CD14-positive monocyte (primary cell): ENCODE measurements at places on chromosomes 1 and 21.

DNA sequence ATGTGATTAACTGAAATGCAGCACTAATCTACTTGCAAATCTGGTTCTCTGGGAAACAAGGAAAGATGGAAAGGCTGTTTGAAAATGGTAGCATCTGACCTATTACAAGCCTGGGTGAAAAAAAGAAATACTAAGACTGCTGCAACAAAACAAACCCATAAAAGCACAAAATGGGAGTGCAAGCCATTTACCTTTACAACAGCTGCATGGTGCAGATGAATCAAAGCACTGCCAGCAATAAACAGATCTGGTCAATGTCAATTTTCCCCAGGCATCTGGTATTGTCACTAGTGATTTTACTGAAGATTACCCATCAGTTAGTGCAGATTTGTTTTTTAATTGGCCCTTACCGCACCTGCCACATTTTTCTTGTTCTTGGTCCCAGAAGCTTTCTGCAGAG, 1341.7 kb downstream of the PLA2G4A start:
- no peak for DNase-seq

DNA sequence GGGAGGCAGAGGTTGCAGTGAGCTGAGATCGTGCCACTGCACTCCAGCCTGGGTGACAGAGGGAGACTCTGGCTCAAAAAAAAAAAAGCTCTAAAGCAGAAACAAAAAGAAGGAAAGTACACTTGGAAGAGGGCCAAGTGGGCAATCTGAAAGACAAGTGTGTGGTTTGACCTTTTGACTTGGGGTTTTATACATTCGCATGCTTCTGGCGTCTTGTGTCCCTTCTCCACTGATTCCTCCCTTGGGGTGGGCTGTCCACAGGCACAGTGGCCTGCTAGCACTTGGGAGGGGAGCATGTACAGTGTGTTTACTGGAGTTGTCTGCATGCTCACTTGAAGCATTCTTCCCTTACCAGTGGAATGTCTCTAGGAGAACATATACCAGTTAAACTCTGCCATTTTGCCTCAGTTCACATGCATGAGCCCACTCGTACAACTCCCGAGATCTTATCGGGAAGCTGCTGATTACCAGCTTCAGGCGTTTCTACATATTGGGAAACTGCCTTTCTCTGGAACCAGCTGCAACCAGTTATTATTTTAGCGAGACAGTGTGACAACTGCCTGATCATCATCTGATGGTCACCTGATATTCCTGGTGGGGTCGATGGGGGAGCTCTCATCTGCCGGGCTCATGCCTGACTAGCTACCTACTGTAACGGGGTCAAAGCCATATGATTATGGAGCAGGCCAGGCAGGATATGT, 113.5 kb upstream of the ZNF678 start:
- no peak for DNase-seq

DNA sequence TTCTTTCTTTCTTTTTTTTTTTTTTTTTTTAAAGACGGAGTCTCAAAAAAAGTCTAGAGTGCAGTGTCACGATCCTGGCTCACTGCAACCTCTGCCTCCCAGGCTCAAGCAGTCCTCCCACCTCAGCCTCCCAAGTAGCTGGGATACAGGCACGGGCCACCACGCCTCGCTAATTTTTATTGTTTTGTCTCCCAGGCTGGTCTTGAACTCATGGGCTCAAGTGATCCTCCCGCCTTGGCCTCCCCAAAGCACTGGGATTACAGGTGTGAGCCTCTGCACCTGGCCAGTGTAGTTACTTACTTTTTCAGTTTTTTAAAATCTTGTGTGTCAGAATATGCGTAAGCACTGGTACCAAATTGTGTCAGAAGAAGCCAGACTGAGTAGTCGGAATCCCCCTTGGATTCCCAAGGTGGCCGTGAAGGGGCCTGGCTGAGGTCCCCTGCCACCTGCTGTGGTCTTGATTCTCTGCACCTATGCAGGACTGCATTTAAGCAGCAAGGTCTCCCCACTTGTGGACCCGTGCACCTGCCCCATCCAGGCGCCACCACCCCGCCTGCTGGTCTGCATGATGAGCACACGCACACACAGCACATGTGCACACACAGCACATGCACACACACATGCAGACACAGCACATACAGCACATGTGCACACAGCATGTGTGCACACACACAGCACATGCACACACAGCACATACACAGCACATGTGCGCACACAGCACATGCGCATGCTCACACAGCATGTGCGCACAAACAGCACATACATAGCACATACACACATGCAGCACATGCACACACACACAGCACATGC, 47.5 kb downstream of the PCNT start:
- DNase-seq = no peak

DNA sequence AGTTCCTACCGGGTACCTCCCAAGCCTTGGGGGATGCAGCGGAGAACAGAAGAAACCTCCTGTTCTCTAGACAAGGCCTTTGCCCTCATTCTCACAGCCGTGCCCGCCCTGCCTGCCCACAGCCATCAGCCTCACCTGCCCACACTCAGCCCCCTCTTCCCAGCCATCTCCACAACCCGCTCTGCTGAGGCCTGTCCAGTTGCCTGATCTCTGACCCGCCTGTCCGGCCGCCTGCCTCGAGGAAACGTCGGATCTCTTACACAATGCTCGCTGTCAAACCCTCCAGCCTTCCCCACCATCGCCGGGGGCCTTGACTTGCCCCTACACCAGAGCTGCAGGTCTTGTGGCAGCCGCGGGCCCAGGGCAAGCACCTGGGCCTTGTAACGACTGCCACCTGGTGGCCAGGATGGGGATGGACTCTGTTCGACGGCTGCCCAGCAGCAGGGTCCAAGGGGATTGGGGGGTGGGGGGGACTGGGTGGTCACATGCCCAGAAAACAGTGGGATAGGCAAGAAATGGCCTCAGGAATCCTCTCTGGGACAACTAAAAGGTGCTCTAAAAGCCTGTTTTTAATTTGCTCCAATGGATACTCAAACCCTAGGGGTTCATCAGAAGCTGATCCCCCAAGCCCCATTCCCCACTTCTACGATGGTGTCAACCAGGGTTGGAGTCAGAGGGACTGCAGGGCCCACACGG, 31.0 kb downstream of the SLC45A1 start:
- DNase-seq = peak; percentile 62

- no peak for DNase-seq
These were observed 819 bp downstream of the PYHIN1 start for GRCh38 chr1:158932171-158932570.

DNA sequence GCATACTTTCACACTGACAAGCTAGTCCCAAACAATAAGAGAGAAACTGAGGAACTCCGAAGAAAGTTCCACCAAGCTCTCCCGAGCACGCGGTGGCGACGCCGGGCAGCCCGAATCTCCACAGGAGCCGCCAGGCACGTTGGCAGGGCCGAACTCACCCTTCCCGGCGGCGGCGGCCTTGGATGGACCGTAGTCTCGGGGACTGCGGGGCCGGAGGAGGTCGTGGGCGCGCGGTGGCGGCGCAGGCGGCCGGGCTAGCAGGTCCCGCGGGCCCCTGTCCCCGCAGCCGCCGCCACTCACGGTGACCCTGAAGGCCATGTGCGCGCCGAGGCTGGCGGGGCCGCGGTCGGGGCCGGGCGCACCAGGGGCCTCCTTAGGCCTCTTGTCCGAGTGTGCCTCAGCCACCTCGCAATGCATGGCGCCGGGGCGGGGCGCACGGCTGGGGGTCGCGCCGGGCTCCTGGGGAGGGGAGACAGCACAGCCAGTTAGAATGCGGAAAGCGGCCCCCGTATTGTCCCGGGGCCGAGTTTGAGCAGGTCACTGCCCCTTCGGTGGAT, 1.2 kb downstream of the GLIS1 start:
- no peak for DNase-seq

DNA sequence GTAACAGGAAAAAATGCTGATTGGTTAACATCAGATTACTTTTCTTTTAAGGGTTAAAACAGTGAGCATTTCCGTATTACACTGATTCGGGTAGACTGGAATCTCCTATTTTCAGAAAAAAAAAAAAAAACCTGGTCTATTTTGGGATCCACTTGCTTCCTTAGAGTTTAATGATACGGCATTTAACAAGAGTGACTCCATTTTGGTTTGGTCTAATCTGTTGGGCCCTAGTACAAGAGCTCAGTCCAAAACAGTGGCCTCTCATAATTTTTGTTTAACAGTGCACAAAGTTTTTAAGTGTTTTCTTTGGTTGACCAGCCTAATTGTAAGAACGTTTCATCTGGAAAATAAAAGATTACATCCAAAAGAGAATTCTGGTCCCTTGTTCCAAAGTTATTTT, 120.2 kb downstream of the NRDC start:
- DNase-seq = no peak

- DNase-seq = no peak
These were observed 10.5 kb downstream of the EIF3I start for GRCh38 chr1:32232558-32233304.

- no peak for DNase-seq
These were observed 192.2 kb downstream of the ST6GALNAC3 start for GRCh38 chr1:76266762-76267161.

GRCh38 chr1:14310476-14310875, 288.0 kb upstream of the KAZN start:
- DNase-seq = no peak

- DNase-seq = peak; percentile 64
These were observed 16.1 kb upstream of the CHI3L1 start for GRCh38 chr1:203202431-203203245.

- no peak for DNase-seq
These were observed 78.9 kb upstream of the KCNK2 start for GRCh38 chr1:215003686-215004085.

GRCh38 chr1:11125931-11126330, 26.3 kb upstream of the EXOSC10 start:
- DNase-seq = no peak

GRCh38 chr1:64469116-64469976, 583 bp upstream of the CACHD1 start:
- no peak for DNase-seq

- DNase-seq = no peak
These were observed 17.4 kb downstream of the TMCC2 start for GRCh38 chr1:205245096-205245495.

GRCh38 chr1:55690366-55690765, 475.2 kb upstream of the USP24 start:
- no peak for DNase-seq

GRCh38 chr1:43372172-43372571, 4.4 kb upstream of the ELOVL1 start:
- DNase-seq = no peak

- DNase-seq = no peak
These were observed 3.2 kb upstream of the DENND1B start for GRCh38 chr1:197778366-197778945.

- DNase-seq = peak; percentile 59
These were observed 95.7 kb upstream of the NR5A2 start for GRCh38 chr1:199931666-199932377.

DNA sequence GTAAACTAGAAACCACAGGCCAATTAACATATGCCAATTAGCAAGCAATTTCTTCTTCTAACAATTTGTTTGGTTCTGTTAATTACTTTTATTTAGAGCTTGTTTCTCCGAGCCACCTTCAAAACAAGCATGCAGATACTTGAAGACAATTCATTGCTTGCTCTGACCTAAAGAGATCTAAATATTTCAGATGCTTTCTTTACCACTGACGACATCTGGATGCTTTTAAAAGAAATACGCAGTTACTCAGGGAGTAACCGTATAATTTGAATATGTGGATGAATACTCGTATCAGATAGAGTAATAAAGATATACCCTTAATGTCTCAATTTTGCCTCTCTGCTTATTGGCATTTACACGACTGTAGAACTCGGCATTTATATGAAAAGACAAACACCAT, 390.0 kb downstream of the DISC1 start:
- DNase-seq = no peak

DNA sequence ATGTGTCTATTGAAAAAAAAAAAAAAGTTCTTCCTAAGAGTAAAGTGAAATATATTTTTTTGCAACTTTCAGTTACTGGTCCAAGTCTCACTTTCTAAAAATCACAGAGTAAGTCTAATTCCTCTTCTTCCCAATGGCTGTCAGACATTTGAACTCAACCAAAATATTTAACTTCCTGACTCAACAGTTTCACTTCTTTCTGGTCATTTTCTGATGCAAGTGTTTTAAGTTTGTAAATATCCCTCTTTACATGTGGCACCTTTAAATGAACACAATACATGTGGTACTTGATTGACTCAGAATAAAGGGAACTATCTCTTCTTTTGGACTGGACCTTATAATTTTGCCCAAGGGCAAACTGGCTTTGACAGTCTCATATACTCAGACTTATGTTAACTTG, 76.7 kb downstream of the ASH1L start:
- peak; percentile 46 for DNase-seq

DNA sequence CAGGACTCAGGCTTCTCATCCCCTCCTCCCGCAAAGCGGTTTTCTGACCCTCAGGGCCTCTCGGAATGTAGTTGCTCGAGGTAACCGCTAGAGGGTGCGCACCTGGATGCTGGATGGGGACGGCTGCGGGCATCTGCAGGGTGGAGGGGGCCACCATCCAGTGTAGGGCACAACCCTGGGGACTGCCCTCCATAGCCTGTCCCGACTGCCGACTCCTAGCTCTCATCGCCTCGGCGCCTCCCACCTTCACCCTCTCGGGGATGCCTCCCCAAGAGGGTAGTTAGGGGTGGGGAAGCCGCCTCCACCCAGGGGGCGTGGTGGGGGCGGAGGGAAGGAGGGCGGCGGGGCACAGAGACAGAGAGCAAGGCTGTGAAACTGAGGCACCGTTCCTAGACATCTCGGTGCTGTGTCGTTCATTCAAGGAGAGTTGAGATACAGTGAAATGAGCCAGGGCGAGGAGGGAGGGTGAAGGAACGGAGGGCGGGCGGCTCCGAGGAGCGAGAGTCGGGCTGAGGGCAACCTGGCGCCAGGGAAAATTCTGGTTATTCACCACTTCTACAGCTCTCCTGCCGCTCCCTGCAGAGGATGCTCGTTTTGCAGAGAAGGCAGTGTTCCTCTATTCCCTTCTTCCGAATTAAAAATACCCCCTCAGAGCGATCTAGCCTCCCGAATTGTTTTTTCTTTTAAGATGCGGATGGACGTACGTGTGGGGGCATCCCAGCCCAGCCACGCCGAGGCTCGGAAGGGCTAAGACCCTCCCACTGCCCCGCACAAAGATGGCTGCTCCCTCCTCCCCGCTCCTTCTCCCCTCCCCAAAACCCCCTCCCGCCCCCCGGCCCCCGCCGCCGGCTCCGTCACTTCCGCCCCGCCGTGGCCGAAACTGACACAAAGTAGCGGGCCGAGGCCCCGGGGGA, at the start of gene ATP8B2:
TSS of gene ATP8B2 (plus strand) at position 857 of the 914 bp plus-strand sequence. CDS start 2,617 bp downstream, outside the sequence.
- DNase-seq = peak; percentile 59

DNA sequence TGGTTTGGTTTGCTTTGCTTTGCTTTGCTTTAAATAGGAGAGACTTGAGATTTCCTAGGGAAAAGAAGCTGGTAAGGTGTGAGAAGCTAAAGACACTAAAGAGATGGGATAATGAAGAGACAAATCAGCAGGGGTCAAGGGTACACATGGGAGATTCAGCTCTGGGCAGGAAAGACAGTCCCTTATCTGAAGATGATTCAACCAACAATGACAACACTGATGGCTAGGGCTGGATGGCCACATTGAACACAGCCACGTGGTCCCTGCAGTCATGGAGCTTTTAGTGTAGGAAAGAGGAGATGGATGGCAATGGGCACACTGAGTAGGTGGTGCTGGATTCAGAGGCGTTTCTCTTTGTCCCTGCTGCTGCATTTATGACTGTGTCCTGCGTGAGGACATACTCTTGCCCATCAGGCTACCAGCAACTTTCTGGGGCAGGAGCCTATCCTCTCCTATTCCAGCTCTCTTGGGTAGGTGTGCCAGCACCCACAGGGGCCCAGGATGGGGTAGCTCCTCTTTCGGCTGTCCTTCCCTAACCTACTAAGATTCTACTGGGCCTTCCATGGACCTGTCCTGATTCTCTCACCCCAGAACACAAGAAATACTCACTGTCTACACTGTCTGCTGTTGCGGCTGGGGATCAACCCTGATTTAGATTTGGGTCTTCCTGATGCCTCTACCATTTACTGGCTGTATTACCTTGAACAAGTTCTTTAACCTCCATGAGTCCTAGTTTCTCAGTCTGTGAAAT, 1.4 kb upstream of the SHISA4 start:
- DNase-seq = no peak
